Stimulated activated CD8-positive, alpha-beta memory T cell treated with anti-CD3 and anti-CD28 coated beads, Interleukin-15, amount 100 ng/mL, for 24 hours (primary cell): ENCODE measurements at places on chromosomes 1 and 21.

DNA sequence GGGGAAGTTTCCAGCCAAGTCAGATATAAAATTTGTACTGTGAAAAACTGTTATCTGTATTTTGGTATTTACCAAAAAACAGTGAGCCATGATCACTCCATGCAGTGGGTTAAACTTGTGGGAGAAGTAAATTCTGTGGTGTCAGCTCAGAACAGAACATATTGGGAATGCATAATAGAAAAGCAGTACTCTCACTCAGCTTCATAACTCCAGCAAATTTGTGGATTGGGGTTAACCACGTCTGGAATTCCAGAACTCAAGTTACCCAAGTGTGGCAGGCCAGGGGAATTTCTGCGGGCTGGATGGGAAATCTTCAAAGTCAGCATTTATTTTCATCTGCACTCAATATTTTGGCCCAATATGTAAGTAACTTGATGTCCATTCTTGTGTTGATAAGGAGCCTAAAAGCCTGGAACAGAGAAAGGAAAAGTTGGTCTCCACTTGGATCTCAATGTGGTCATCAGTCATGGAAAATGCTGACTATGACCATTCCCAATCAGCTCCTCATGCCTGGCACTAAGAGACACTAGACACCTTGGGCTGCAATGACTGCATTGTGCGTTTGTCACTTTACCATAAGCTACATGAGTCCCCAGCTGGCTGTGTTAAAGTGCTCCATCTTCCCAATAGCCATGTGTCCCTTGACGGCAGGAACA is 39.1 kb upstream of the ENAH start:
- no peak for DNase-seq

- DNase-seq: no peak
Measured at GRCh38 chr1:43232074-43232473, 37.7 kb upstream of the TMEM125 start.

GRCh38 chr1:61269602-61270001 is 187.2 kb downstream of the NFIA start:
- DNase-seq: no peak

- no peak for DNase-seq
Measured at GRCh38 chr1:228367798-228368791, 38.5 kb downstream of the TRIM11 start.

DNA sequence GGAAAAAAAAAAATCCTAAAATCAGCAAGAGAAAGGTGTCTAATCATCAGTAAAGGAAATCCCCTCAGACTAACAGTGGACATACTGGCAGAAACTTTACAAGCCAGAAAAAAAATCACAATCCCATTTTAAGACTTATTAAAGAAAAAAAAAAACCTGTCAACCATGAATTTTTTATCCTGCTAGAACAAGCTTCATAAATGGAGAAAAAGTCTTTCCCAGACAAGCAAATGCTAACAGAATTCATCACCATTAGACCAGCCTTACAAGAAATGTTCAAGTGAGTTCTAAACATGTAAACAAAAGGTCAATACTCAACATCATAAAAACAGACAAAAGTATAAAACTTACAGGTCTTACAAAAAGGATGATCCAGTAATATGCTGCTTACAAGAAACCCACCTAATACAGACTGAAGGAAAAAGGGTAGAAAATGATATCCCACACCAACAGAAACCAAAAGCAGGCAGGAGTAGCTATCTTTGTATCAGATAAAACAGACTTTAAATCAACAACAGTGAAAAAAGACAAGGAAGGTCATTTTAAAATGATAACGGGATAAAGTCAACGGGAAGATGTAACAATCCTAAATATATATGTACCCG is 129.6 kb downstream of the EVI5 start:
- DNase-seq: no peak
